SJCRH30 (cell line): ENCODE measurements at places on chromosomes 11 and 22. TPM values are rescaled to one million over a fixed set of nuclear protein-coding genes. Genes with fewer than 3 reads are reported as not detected.
A peak's percentile ranks its signal among the peaks of the same experiment; 100 is the strongest.

Gene CRACR2B
- total RNA-seq: 1.6 and 1.9 TPM in 2 replicates

GRCh38 chr11:8107642-8108041, 26.6 kb downstream of the TUB start:
- no peak for DNase-seq

GRCh38 chr22:48276994-48277867, 1514.8 kb downstream of the TBC1D22A start:
- DNase-seq: no peak

DNA sequence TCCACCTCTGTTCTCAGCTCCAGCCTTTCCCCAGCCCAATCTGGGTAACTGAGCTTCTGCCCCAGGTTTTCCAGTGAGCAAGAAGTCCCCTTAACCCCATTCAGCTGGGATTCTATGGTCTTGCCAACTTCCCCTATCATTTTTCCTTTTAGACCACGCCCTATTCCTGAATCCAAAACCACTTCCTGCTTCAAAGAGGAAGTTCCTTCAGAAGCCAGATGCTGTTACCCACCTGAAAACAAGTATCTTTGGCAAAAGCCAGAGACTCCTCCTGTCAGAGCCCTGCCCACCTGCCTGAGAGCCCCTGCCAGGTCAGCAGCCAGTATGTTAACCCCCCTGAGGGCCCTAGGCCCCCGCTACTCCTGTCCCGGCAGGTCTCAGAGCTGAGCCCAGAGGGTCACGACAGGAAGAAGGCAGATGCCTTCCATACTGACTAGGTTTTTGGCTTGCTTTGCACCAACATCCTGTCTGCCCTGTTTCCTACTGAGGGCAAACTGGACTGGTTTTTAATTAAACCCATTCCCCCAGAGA, 20.3 kb upstream of the MICAL2 start:
- DNase-seq: peak; percentile 62

- no peak for DNase-seq
These were observed 86.4 kb downstream of the GRK3 start for GRCh38 chr22:25650833-25651232.

Gene IGLL1
- total RNA-seq: 0.36 TPM in 1 of 2 replicates, not detected in the other

Gene SCGB1C1
- total RNA-seq: not detected in 2 replicates

GRCh38 chr22:48738204-48738980, 1089.3 kb downstream of the BRD1 start:
- no peak for DNase-seq

GRCh38 chr11:106086135-106086534, 8.7 kb downstream of the AASDHPPT start:
- no peak for DNase-seq

GRCh38 chr11:8016440-8016839, 29.3 kb downstream of the EIF3F start:
- DNase-seq: no peak

Gene OR6A2
- not detected in 2 replicates for total RNA-seq

DNA sequence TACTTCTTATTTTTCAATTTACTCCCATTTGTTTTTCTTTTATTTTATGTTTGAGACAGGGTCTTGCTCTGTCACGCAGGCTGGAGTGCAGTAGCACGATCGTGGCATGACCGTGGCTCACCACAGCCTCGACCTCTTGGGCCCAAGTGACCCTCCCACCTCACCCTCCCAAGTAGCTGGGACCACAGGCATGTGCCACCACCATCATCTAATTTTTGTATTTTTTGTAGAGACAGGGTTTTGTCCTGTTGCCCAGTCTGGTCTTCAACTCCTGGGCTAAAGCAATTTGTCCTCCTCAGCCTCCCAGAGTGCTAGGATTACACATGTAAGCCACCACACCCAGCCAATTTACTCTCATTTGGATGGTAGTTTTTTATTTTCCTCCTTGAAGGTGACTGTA, 679.3 kb upstream of the CCDC179 start:
- no peak for DNase-seq

Gene C1QTNF4
- total RNA-seq: not detected in 2 replicates

GRCh38 chr11:85828640-85828978, 17.7 kb upstream of the SYTL2 start:
- no peak for DNase-seq

Gene MB
- 4.4 and 6.3 TPM in 2 replicates for total RNA-seq
